ENCODE measurements at places on chromosomes 1 and 21. TPM values are rescaled to one million over a fixed set of nuclear protein-coding genes. Genes with fewer than 3 reads are reported as not detected.
A peak's percentile ranks its signal among the peaks of the same experiment; 100 is the strongest.

- no peak overlapping the region for H3K27ac ChIP-seq
- H3K4me1 ChIP-seq: peaks cover 3% of the 10 kb centered on the region
- no peaks in the 10 kb centered on the region for H3K36me3 ChIP-seq
- no peak for DNase-seq
Observed at GRCh38 chr21:34580181-34580700, 34.7 kb downstream of the RCAN1 start.

GRCh38 chr1:31376375-31377134, 3.7 kb upstream of the FABP3 start:
- H3K4me3 ChIP-seq: no peak overlapping the region
- H3K4me1 ChIP-seq: peaks cover 55% of the 10 kb centered on the region
- H3K27me3 ChIP-seq: no peaks in the 10 kb centered on the region
- DNase-seq: no peak
- H3K36me3 ChIP-seq: no peaks in the 10 kb centered on the region

DNA sequence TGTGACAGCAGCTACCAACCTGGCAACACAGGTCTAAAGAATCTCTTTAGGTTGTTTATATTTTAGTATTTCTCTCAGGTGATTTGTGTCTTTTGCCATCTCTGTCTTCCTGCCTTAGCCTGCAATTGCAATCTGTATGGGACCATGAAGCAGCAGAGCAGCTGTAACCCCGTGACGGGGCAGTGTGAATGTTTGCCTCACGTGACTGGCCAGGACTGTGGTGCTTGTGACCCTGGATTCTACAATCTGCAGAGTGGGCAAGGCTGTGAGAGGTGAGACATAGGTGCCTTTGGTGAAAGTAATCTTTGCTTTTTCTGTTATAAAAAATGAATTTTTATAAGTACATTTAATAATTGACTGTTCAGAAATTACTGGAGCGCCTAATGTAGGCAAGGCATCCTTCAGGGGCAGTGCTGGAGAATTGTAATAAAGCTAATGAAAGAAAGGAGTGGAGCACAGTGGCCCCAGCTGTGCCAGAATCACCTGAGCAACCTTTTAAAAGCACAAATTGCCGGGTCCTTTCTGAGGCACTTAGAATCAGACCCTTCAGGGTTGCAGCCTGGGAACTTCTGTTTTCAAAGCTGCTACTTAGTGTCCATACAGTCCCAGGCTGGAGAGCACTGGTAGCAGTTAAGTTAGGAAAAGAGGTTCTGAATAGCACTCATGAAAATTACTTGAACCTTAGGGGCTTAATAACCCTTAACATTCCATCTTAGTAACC, 60.6 kb upstream of the LAMC2 start:
- no peak overlapping the region for H3K27ac ChIP-seq
- peaks cover 79% of the 10 kb centered on the region for H3K36me3 ChIP-seq
- no peak for DNase-seq

- no peak for DNase-seq
- no peaks in the 10 kb centered on the region for H3K36me3 ChIP-seq
- H3K27ac ChIP-seq: no peak overlapping the region
- peaks cover 20% of the 10 kb centered on the region for H3K4me1 ChIP-seq
- no peaks in the 10 kb centered on the region for H3K27me3 ChIP-seq
- H3K4me3 ChIP-seq: no peak overlapping the region
Observed at GRCh38 chr1:212256369-212256768, 28.8 kb upstream of the PPP2R5A start.

- H3K27ac ChIP-seq: no peak overlapping the region
- peaks cover 7% of the 10 kb centered on the region for H3K36me3 ChIP-seq
- no peaks in the 10 kb centered on the region for H3K27me3 ChIP-seq
- H3K4me1 ChIP-seq: peaks cover 18% of the 10 kb centered on the region
Observed at GRCh38 chr21:44462086-44462833, 7.0 kb downstream of the LRRC3 start.

GRCh38 chr1:12539320-12539704, 78.7 kb downstream of the DHRS3 start:
- H3K27ac ChIP-seq: no peak overlapping the region
- DNase-seq: no peak
- H3K27me3 ChIP-seq: no peaks in the 10 kb centered on the region
- H3K36me3 ChIP-seq: no peaks in the 10 kb centered on the region
- peaks cover 18% of the 10 kb centered on the region for H3K4me1 ChIP-seq

DNA sequence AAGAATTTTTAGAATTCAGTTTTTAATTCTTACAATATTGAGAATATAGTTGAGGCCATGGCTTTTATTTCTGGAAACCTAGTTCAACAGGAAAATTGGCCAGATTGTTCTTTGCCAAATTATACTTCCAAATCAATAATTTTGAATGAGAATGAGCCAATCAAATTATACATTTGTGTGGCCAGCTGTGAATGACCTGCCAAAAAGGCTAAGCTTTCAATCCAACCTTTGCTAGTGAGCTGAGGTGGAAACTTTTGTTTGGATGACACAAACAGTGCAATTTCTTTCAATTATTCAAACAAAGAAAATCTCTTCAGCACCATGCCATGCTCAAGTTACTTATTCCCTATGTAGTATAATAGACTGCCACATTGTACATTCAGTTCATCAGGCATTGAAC, 167.8 kb downstream of the PATJ start:
- H3K4me3 ChIP-seq: no peak overlapping the region
- no peak for DNase-seq
- H3K4me1 ChIP-seq: no peaks in the 10 kb centered on the region
- peaks cover 10% of the 10 kb centered on the region for H3K36me3 ChIP-seq
- no peaks in the 10 kb centered on the region for H3K27me3 ChIP-seq

- H3K4me3 ChIP-seq: no peak overlapping the region
- no peaks in the 10 kb centered on the region for H3K27me3 ChIP-seq
- H3K27ac ChIP-seq: peak overlapping the region; percentile 21
- H3K36me3 ChIP-seq: no peaks in the 10 kb centered on the region
Observed at GRCh38 chr1:53590531-53591515, 131.6 kb downstream of the DMRTB1 start.

GRCh38 chr1:115284209-115284608, 53.8 kb downstream of the NGF start:
- H3K4me3 ChIP-seq: no peak overlapping the region
- H3K36me3 ChIP-seq: no peaks in the 10 kb centered on the region
- H3K4me1 ChIP-seq: no peaks in the 10 kb centered on the region
- DNase-seq: no peak
- H3K27me3 ChIP-seq: peaks cover 2% of the 10 kb centered on the region
- no peak overlapping the region for H3K27ac ChIP-seq

DNA sequence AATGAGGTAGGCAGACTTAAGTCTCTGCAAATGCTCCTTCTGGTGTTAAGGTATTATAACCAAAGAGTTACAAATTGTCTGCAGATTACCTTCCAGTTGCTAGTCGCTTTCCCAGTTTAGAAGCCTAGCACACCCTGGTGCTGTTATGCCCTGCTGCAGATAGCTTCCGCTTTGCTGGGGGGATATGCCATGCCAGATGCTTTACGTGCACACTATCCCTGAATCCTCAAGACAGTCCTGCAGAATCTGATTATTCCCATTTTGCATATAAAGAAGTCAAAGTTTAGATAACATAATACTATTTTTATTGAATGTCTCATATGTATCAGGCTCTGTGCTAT, 166.5 kb downstream of the DHRS3 start:
- no peak overlapping the region for H3K27ac ChIP-seq
- no peaks in the 10 kb centered on the region for H3K27me3 ChIP-seq
- H3K4me3 ChIP-seq: no peak overlapping the region
- no peak for DNase-seq

DNA sequence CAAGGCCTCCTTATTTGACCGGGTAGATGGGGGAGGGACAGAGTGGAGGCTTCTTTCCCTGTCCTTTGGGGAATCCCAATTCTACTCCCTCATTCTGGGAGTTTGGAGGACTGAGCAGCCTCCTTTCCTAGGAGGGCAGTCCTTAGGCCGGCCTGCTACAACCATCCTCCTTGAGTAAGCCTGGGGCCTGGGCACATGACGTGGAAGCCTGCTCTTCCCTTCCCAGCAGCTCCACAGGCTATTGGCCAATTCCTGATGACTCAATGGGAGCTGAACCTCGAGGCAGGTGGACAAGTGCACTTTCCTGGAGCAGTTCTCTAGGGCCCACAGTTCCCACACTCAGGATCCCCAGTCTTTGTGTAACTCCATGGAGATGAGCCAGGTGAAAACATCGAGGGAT, 3.1 kb downstream of the KCNA10 start:
- no peak overlapping the region for H3K4me3 ChIP-seq
- no peaks in the 10 kb centered on the region for H3K36me3 ChIP-seq
- H3K27ac ChIP-seq: no peak overlapping the region

DNA sequence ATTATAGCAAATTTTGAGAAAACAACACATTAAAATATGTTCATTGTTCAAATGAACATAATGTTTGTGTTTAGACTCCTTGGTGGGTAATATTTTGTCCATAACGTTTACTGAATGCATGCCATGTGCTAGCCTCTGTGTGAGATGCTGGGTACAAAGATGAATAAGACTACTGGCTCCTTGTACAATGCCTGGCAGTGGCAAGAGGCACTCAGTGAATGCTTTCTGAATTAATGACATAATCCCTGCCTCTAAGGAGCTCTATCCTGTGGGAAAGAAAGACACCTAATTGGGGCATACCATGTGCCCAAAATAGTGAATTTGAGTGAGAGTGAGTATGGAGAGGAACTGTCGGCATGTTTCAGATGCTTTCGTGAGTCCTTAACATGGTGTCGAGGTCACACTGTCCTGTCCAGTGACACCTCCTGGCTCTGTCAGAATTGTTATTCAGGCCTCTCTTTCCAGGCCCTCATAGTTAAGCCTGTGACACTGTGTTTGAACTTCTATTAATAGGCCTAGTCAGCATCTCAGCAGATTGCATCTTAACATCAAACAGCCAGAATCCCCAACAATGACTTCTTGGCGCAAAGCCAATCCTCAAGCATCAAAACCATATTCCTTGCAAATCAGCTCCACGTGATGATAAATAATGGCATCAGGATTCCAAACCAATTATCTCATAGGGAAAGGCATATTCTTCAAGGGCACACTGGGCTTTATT, 32.8 kb upstream of the S1PR1 start:
- H3K4me3 ChIP-seq: no peak overlapping the region
- no peaks in the 10 kb centered on the region for H3K36me3 ChIP-seq
- H3K27ac ChIP-seq: no peak overlapping the region
- no peaks in the 10 kb centered on the region for H3K27me3 ChIP-seq
- H3K4me1 ChIP-seq: no peaks in the 10 kb centered on the region
- peak; percentile 13 for DNase-seq

GRCh38 chr1:59360170-59360569, 63.3 kb downstream of the FGGY start:
- DNase-seq: no peak
- H3K4me1 ChIP-seq: peaks cover 50% of the 10 kb centered on the region
- H3K36me3 ChIP-seq: no peaks in the 10 kb centered on the region

GRCh38 chr1:46224966-46225365, 21.8 kb downstream of the LURAP1 start:
- H3K27me3 ChIP-seq: no peaks in the 10 kb centered on the region
- H3K4me3 ChIP-seq: no peak overlapping the region
- peaks cover 9% of the 10 kb centered on the region for H3K4me1 ChIP-seq

Gene HEATR1
- 19.5 TPM for polyA plus RNA-seq

Gene AJAP1
- 0.57 TPM for polyA plus RNA-seq

Gene LCE1A
- not detected for polyA plus RNA-seq

Gene CA14
- polyA plus RNA-seq: 0.81 TPM

Gene MMEL1
- polyA plus RNA-seq: 14.3 TPM

Gene NES
- 26.5 TPM for polyA plus RNA-seq

Gene GJA9
- 0.42 TPM for polyA plus RNA-seq

Gene IFI44
- 14.5 TPM for polyA plus RNA-seq

Gene NTNG1
- 4.9 TPM for polyA plus RNA-seq

Gene CR2
- 0.27 TPM for polyA plus RNA-seq

All from large intestine (tissue), 12 donors.